ENCODE measurements at places on chromosomes 11 and 22.

DNA sequence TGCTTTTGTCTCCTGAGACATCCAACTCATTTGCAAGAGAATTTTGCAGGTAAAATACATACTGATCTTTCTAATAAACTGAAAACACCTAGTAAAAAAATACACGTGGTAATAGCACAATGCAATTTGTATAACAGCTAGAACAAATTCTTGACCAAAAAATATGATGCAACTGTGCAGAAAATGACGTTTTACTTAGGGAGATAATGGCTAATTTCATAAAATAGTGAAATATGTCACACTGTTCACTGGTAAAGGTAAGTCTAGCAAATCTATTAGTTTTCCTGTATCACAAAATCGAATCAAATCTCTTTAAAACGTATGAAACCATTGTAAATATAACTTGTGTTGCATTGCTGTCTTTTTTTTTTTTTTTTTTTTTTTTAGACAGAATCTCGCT is 130.0 kb downstream of the VPREB1 start:
- DNase-seq = no peak

GRCh38 chr11:40380835-40381234 is 1078.6 kb downstream of the LRRC4C start:
- DNase-seq = no peak

DNA sequence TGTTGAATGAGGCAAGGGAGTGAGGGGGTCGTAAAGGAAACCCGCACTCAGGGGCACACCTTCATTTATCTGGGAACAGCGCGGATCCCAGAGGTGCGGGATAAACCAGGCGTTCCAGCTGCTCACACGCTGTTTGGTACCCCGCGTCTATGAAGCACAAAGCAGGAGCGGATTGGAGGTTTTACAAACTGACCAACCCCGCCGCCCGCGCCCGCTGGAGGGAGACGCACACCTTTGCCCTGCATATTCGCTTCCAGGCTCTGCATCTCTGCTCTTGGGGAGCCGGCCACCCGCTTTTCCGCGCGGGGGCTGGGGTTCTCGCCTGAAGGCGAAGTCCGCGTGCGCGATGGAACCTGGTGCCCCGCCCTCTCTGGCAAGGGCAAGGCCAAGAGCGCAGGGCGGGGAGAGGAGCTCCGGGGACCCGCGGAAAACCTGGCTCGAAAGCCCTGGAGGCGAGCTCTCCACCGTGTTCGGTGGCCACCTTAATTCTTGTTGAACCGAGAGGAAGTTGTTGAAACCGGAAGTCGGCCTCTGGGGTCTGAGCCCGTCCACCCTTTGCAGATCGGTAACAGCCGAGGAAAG is 6.8 kb upstream of the ALX4 start:
- no peak for DNase-seq

DNA sequence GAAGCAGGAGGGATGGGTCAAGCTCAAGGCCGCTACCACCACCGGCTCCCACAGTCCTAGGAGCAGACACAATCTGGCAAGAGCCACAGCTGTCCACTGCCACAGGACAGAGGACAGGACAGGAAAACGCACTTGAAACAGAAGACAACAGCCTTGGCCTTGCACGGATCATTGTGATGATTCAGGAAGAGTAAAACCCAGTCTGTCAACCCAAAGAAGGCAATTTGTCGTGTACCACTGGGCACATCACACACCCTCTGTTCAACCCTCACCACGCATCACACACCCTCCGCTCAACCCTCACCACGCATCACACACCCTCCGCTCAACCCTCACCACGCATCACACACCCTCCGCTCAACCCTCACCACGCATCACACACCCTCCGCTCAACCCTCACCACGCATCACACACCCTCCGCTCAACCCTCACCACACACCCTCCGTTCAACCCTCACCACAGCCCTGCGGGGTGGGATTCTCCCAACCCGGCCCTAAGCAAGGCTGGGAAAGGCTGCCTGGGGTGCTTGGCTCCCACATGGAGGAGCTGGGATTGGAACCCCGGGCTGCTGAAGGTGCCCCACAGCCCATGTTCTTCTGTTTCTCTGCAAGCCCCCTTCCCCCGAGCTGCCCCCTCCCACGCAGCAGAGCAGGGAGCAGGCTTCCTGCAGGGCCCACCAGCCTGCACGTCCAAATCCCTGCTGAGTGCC is 11.3 kb upstream of the CDC42BPG start:
- no peak for DNase-seq

DNA sequence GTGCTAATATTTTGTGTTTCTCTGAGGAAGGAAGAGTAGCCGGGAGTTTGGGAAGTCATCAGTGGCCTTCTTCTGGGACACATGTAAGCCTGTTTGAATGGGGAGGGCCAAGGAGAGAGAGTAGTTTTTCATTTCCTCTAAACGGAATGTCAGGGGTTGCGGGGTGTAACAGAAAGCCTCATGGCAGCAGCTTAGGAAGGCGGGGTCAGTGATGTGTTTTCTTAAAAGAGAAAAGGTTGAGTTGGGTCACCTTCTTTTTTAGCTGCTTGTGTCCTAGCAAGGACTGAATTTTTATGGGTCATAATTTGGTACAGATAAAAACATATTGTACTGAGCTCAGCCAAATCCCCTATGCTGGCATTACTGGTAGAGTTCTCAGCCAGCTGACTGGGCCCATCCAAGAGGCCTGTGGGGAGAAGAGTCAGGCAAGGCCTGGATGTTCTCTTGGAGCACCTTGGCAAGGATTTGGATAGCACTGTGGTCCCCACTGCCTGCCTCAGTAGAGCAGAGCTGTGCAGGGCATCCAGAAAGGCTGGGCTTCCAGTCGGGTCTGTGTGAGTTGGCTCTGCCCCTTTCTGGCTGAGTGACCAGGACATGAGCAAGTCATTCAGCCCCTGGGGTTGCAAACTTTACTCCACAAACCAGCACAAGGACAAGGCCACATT is 29.4 kb upstream of the NAV2 start:
- no peak for DNase-seq

- no peak for DNase-seq
These were observed 12.1 kb downstream of the SSH3 start for GRCh38 chr11:67315325-67315909.

DNA sequence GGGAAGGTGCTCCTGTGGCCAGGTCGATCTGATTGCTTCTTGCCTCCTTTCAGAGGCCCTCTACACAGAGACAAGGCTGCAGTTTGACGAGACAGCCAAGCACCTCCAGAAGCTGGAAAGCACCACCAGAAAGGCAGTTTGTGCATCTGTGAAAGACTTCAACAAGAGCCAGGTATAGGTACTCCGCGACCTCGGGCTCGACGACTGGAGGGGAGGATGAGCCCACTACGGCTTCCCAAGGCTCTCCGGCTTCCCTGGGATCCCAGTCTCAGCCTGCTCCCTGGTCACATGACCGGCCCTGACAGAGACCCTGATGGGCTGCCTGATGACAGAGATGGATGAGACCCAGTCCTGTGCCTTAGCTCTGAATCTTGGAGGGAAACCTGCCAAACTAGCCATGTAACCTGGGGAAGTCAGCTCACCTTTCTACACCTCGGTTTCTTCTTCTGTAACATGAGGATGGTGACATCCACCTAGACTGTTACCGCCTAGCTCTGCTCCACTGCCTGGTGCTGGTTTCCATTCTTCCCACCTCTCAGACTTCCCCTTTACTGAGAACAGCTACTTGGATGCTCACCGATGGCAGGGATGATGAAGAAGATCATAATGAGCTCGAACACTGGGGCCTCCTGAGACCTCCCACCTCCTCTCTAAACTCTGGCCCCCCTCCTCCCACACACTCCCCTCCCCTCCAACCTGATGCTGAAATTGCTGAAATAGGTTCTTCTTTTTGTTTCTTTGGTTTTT is 8.9 kb downstream of the RIBC2 start:
- no peak for DNase-seq

GRCh38 chr11:2265396-2265795 is 5.0 kb downstream of the ASCL2 start:
- DNase-seq = no peak

- DNase-seq = no peak
These were observed 84.7 kb downstream of the MAML2 start for GRCh38 chr11:96257972-96258934.

DNA sequence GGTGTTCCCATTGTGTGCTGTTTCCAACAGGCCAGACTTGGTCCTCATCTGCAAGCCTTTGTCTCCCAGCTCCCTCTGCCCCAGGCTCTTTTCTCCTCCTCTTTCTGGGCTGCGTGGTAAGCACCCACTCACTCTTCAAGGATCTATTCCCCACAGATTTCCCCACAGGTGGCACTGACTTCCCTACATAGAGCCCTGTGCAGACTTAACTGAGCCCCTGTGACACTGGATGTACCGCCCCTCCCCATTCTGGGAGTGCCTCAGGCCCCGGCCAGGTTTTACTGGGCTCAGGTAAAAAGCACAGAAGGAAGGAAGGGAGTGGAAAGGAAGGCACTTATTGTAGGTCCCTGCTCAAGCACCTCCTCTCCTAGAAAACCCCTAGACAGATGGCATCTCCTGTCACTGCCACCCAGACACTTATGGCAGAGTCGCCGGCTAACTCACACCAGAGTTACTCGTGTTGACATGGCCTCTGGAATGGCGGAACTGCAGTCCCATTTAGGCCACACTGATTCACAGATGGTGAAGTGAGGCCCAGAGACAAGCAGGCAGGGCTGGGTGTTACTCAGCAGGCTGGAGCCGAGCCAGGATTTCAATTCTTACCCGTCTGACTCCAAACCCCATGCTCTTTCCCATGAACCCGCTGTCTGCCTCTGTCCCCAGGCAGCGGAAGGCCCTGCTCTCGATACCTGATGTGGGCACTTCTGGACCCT is 47.2 kb downstream of the LRRC32 start:
- DNase-seq = no peak

GRCh38 chr11:75142714-75143419 is 8.0 kb upstream of the SLCO2B1 start:
- DNase-seq = no peak

- no peak for DNase-seq
These were observed 385.4 kb downstream of the TMEM135 start for GRCh38 chr11:87423161-87423560.

GRCh38 chr11:29432719-29433325 is 584.0 kb downstream of the KCNA4 start:
- no peak for DNase-seq
